ENCODE measurements at places on chromosomes 11 and 22.

DNA sequence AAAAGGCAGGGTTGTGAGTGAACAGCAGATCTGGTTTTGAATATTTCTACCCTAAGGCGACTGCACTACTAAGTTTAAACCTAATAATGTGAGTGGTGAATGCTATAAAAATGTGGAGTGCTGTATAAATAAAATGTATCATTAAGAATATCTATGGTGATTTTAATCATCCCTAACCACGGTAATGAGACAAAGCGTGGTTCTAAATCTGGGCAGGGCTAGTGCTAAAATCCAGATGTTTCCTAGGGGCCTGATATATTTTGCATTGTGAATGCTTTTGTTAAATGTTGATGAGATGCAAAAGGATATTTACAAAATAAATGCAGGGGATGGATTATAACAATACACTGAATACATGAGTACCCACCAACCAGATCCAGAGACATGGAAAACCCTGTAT is 58.1 kb downstream of the TSPAN18 start:
- DNase-seq, result no peak

GRCh38 chr22:32558681-32559355 is 84.2 kb downstream of the FBXO7 start:
- peak; percentile 13 for DNase-seq

GRCh38 chr11:125092669-125093068 is 18.8 kb downstream of the TMEM218 start:
- no peak for DNase-seq

DNA sequence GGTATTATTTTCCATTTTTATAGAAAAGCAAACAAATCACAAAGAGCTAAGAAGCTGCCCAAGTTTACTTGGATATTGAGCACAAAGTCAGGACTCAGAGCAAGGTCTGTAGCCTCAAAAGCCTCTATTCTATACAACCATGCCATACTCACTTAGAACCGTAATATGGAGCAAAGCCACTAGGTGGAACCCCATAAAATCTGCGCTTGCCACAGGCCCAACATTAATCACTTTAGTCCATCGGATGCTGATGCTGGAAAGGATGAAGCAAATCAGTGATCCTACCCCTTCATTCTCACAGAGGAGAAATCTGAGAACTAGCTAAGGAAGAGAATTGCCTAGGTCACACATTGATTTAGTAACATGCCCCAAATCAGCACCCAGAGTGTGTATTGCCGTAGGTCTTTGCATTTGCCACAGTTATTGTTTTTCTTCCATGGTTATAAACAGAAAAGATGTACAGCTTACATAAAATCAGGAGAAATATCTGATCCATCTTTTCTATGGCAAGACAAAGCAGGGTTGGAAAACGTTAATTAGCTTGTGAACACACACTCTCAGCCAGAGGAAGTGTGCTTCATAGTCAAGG is 56.7 kb upstream of the RAB38 start:
- no peak for DNase-seq

DNA sequence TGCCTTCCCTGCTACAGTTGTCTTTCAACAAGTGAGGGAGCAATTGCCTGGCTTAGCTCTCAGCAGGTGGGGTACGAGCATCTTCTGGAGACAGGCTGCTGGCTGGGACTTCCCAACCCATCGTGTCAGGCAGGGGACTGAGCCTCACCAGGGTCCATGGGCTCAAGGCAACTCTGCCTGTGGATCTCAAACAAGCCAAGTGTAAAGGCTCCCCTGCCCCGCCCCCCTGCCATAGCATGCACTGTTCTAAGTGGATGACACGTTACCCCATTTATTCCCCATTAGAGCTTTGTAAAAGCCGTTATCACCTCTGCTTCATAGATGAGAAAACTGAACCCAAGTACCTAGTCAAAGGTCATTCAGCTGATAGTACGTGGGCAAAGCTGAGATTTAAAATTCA is 222.9 kb downstream of the NTM start:
- no peak for DNase-seq

- no peak for DNase-seq
These were observed 117.3 kb downstream of the PARVA start for GRCh38 chr11:12494699-12495098.

GRCh38 chr11:70517988-70518907 is 119.9 kb downstream of the CTTN start:
- DNase-seq, result no peak

DNA sequence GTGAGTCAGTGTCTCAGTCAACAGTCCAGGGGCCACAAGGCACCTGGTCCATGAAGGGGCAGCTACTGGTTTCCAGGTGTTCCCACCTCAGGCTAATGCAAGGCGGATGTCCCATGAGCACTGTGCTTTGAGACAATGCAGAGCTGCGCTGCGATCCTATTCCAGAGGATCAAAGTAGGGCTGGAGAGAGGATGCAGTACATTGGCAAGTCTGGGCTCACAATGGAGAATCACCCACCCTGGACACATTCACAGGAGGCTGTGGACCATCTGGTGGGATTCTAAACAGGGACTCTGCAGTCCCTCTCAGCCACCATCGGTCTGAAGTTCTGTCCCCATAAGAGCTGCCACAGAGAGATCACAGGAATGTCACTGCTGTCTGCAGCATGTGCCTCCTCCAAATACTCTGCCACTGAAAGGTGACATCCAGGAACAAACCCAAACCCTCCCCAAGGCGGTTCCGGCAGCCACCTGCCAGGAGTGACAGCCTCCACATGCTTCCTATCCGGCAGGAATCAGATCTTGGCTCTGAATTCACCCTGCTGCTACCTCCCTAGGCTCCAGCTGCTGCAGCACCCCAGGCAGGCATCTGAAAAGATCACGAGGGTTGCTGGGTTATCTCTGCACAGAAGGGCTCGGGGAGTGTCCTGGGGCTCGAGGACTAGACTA is 45.3 kb upstream of the SERPIND1 start:
- no peak for DNase-seq

DNA sequence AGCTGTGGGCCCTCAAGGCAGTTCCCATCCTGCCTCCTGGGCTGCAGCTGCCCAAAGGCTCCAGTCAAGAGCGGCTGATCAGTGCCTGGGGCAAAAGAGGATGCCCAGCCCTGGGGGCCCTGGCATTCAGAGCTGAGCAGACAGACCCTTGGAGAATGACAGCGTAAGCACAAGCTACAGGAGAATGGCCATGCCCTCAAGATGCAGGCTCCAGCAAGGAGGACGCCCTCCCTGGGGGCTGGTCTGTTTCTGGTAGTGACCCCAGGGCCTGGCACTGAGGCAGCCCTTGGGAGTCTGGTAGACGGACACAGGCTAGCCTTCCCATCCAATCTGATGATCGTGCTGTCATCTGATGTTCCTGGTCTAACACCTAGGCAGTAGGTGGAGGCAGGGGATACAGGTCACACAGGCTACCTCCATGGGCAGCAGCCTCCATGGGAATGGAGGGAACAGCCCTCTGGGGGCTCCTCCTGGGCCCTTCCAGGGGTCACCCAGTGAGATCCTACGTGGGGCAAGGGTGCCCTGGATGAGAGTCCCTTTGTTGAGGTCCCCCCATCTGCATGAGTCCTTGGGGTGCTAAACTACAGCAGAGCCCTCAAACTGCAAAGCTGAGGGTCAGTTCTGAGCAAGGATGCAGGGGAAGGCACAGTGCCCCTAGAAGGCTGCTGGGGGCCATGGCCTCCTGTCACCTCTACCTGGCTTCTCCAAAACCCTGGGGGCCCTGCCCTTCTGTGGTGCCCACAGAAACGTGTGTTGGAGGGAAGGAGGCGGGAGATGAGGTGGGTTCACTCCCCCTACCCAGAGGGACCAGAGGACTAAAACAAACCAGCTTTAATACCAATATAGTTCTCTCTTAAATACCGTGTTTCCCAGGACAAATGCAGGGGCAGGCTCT is 10.2 kb upstream of the SF1 start:
- DNase-seq, result no peak

- DNase-seq, result no peak
These were observed 50.3 kb downstream of the GRAMD1B start for GRCh38 chr11:123480290-123480815.

DNA sequence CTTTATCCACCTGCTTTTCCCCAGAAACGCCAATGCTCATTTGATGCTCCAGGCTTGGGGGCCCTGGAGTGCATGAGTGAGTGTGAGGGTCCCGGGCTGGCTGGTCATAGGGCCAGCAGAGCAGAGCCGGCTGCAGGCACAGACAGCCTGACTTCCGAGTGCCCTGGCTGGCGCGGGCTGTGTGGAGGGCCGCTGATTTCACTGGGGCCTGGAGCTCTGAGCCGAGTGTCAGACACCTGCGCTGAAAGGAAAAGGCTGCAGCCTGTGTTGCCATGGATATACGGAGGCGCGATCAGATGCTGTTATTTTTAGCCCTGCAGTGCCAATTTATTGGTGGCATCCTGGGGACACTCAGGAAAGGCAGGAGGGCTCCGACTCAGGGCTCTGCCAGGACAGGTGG is 87.6 kb downstream of the ST3GAL4 start:
- no peak for DNase-seq

DNA sequence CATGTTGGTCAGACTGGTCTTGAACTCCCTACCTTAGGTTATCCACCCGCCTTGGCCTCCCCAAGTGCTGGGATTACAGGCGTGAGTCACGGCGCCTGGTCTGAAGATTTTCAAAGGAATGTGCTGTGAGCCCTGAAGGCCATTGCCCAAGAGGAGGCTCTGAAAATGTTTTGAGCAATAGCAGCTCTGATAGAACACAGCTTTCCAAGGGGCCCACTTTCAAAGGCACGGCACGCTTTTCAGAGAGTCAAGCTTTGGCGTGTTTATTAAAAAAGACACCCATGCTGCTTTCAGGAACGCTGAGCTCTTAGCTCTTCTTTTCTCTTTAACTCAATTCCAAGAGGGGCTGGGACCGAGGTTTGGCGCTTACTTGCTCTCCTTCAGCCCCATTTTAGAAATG is 73.8 kb upstream of the CDON start:
- no peak for DNase-seq

- DNase-seq, result no peak
These were observed 14.3 kb upstream of the CAPN5 start for GRCh38 chr11:77052518-77052917.

GRCh38 chr11:97354576-97354975 is 964.8 kb downstream of the JRKL start:
- DNase-seq, result no peak

DNA sequence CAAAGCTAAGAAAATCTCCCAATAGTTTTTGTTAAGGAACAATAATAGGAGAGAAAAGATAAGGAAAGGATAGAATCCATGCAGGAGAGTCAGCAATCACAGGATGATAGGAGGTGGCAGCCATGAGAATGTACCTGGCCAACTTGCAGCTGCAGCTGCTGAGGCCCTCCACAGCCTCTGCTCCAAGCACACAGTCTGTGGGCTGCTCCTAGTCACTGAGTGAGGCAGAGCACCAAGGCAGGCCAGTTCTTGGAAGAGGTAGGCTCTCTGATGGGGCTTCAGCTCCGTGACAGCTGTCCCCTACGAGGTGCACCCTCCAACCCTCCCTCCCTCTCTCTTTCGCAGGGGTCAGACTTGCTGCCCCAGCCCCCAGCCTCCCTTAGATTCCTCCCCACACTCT is 5.5 kb upstream of the KCNJ1 start:
- DNase-seq, result no peak

DNA sequence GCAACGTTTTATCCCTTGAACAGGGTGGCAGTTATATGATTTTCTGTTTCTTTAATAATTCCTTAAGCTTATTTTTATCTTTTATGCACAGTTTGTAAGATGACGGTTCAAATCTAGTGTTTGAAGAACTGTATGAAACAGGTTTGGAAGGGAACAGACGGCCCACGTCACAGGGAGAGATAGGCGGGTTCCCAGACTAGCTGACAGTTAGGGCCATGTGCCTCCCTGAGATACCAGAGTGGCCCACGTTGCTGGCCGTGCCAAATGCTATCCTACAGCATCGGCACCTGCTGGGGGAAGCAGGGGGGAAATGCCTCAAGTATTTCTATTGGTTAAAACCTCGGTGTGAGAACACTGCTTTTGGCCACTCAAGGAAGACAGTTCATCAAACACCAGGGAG is 50.2 kb upstream of the BID start:
- no peak for DNase-seq

- no peak for DNase-seq
These were observed 30.3 kb downstream of the PDGFB start for GRCh38 chr22:39214383-39215069.

- no peak for DNase-seq
These were observed 64.3 kb downstream of the SMCO4 start for GRCh38 chr11:93478841-93479240.

DNA sequence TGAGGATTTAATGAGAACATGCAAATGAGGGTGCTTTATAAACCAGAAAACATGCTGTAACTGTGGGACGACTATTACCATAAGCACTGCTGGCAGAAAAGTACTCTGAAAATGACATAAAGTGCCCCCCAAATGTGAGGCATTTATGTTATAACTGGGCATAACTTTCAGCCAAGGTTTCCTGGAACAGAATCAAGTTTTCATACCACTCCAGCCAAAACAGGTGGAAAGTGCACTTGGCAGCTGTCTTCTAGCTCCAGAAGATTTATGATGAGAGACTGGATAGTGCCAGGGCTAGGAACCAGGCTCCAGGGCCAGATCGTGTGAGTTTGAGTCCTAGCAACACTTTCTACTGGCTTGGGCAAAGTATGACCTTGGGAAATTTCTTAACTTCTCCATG is 339.2 kb downstream of the TENM4 start:
- no peak for DNase-seq

- no peak for DNase-seq
These were observed 43.1 kb upstream of the TRIM77 start for GRCh38 chr11:89667001-89667400.

DNA sequence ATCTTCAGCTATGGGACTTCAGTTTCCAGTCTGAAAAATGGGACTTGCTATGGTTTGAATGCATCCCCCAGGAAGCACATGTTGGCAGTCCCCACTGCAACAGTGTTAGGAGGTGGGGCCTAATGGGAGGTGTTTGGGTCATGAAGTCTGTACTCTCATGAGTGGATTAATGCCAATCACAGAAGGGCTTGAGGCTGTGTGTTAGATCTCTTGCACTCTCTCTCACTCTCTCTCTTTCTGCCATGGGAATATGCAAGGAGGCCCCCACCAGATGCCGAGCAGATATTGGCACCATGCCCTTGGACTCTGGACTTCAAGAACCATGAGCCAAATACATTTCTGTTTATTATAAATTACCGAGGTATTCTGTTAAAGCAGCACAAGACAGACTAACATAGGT is 7.8 kb upstream of the AP1B1 start:
- DNase-seq, result no peak

DNA sequence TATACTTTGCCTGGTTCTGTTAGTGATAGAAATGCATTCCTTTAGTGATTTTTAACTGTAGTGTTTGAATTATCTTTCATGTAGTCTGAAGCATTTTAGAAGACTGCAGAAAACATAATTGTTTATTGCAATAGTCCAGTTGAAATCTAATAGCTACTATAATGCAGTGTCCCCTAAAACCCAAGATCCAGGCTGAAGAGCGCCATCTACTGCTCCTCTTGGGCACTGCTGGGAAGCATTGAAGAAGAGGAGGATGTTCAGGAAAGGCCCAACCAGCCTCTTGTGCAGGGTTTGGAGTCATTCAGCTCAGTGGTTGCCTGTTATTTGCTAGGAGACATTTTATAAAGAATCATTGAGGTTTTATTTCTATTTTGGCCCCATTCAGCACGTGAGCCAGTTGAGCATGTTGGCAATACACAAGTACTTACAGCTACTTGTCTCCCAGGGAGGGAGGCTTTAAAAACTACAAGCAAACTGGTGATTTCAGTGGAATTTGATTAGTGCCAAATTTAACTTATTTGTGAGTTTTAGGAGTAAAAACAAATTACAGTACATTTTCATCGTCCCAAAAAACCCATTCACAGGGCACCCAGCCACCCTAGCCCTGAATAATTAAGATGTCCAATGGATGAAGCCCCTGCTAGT is 74.9 kb upstream of the HORMAD2 start:
- DNase-seq, result peak; percentile 46

- no peak for DNase-seq
These were observed 11.1 kb upstream of the PHLDA2 start for GRCh38 chr11:2940147-2940920.
